ENCODE measurements at places on chromosomes 2 and 18.

DNA sequence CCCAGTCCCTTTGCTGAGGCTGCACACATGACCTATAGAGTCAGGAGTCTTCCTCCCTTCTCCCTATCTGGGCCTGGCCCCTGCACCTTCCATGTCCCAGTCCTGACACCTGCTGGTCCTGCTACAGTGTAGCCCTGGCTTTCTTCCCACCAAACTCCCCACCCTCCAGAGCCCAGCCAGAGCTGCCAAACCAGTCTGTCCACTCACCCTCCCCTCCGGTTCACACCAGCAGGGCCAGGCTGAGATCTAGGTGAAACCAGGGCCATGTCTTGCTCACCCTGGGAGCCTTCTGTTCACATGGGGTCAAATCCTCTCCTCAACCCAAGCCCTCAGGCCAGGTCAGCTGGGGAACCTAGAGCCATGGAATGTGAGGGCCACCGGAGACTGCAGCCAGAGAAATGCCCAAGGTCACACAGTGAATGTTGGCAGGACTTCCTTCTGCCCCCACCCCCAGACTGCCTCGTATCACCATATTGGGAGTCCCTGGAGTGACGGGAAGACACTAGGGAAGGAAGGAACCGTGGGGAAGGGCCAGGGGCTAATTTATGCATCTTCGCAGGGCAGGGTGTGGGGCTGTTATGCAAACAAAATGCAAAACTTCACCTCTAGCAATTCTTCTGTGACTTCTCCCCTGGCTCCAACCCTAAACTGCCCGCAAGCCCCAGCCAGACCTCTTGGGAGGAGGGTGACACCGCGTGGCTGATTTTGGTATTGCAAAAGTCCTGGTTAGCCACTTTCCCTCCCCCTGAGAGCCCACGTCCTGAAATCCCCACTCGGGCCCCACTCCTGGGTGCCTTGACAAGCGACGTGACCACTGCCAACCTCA lies 14.6 kb downstream of the TNS1 start:
- peak; percentile 82 for DNase-seq

DNA sequence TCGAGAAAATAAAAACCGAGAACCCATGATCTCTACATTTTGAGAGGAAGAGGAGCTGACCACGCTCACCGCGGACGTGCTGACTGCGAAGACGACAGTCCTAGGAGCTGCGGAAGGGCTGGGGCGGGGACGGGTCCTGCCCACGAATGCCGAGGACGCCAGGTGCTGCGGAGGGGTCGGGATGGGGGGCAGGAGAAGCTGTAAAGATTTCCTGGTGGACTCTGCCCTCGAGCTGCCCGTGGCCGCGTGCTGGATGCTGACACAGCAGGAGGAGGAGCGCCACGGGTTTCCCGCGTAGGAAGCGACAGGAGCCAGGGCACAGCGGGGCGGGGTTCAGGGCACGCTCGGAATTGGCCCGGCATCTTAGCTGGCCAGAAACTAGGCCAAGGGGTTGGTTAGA lies 22.2 kb downstream of the ZSCAN30 start:
- no peak for DNase-seq

- DNase-seq, result no peak
These were observed 217.3 kb downstream of the CLIP4 start for GRCh38 chr2:29332540-29332939.

DNA sequence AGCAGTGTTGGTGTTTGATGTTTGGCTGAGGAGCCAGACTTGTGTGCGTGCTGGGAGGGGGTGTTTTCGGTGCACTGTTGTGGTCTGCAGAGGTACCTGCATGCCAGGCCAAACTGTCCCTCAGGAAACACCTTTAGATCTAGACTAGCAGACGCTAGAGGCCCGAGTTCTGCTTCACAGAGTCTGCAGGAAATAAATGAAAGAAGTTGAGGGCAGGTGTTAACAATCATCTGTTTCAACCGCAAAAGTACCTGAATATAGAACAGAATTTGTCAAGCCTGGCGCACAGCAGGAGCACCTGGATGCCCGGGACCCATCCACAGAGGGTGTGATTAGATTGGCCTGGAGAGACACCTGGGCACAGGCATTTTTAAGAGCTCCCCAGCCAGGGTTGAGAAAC lies 40.5 kb upstream of the REL start:
- DNase-seq, result no peak

DNA sequence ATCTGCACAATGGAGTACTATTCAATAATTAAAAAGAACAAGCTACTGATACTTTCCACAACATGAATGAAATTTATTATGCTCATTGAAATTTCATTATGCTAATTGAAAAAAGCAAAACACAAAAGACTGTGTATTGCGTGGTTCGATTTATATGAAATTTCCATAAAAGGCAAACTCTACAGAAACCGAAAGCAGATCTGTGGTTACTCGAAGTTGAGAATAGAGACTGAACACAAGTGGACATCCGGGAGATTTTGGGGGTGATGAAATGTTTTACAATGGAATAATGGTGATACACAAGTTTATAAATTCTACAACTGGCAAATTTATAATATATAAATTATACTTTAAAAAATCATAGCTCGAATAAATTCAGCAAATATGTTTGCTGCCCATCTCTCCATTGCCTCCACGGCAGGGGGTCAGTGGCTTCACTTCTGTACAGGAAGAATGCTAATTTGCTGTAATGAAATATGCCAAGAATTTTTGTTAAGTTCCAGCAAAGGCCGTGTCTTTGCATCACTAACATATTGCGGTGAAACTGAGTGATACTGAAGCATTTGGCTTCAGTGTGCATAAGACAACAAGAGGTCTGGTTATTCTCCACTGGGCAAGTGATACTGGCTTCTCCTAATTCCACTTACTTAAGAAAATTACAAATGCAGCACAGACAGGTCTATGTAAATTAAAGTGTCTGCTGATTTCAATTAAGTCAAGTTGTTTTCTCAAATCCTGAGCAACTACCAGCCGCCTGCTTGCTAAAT lies 96.7 kb downstream of the TMEM163 start:
- DNase-seq, result no peak

DNA sequence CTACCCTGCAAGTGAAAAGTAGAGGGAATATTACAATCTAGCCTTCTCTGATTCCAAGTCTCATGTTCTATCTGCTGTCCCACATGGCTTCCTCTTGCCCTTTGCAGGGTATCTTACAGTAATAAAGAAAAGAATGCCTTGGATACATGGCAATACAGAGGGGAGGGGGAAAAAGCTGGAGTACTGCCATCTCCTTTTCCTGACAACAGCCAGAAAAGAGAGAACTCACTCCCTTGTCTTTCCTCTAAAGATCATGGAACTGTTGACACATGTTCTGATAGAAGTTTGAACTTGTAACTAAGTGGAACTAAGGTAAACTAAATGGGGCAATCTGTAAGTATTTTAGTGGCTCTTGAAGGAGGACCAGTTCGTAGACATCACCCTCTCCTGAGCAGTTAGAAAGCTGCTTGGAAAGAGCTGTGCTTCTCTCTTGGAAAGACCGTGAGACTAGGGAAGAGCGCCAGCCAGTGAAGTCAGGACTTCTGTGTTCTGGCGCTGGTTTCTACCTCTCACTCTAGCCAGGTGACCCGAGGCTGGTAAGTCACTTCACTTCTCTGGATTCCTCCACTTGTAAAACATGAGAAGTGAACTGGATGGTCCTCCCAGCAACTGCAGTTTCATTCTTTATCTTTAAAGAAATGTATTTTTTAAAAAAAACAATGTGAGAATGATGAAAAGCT lies 242.3 kb upstream of the FOSL2 start:
- DNase-seq, result no peak

GRCh38 chr2:215931256-215931903 lies 82.0 kb downstream of the MREG start:
- DNase-seq, result peak; percentile 54

GRCh38 chr18:2898186-2898640 lies 51.4 kb downstream of the EMILIN2 start:
- DNase-seq, result no peak

- no peak for DNase-seq
These were observed 331.5 kb downstream of the HRH4 start for GRCh38 chr18:24791751-24792545.

GRCh38 chr2:21406911-21407310 lies 283.1 kb downstream of the TDRD15 start:
- no peak for DNase-seq

GRCh38 chr2:179285060-179285459 lies 20.4 kb upstream of the SESTD1 start:
- DNase-seq, result no peak
